ENCODE measurements at places on chromosomes 11 and 22.

DNA sequence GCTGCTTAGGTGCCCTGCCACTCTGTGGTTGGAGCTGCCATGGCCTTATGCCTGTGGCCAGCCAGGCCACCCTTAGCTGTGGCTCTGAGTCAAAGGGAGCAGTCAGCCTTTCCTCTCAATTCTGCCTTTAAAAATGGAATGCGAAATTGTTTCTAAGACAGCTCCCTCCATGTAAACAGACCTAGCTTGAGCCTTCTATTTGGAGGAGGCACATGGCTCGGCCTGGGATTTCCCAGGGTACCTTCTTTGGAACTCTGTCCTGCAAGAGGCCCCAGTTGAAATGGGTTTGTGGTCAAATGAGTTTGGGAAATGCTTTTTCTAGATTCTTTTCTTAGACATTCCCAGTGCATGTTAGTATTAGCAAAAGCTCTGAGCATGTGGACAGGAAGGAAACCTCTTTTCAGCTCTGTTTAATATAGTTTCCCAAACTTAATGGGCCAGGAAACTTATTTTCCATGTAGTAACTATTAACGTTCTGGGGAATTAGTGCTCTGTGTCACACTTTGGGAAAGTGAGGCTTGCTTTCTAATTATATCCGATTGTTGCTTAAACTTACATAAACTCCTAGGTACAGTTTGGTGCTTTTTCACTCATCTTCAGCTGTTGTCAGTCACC is 7.8 kb downstream of the PHOX2A start:
- DNase-seq, result no peak

DNA sequence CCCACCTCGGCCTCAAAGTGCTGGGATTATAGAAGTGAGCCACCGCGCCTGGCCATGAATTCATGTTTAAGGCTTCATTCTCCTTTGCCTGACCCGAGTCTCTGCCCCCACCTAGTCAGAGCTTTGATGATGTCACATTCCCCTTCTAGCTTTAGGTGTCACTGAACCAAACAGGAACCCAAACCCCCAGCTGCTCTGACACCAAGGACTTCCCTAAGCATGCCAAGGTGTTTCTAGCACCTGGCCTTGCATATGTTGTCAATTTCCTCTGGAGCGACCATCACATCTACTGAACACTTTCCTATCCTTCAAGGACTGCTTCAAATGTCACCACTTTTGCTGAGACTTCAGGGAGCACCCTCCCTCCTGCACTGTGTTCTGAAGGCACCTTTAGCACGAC is 2.3 kb downstream of the F2 start:
- DNase-seq, result no peak

DNA sequence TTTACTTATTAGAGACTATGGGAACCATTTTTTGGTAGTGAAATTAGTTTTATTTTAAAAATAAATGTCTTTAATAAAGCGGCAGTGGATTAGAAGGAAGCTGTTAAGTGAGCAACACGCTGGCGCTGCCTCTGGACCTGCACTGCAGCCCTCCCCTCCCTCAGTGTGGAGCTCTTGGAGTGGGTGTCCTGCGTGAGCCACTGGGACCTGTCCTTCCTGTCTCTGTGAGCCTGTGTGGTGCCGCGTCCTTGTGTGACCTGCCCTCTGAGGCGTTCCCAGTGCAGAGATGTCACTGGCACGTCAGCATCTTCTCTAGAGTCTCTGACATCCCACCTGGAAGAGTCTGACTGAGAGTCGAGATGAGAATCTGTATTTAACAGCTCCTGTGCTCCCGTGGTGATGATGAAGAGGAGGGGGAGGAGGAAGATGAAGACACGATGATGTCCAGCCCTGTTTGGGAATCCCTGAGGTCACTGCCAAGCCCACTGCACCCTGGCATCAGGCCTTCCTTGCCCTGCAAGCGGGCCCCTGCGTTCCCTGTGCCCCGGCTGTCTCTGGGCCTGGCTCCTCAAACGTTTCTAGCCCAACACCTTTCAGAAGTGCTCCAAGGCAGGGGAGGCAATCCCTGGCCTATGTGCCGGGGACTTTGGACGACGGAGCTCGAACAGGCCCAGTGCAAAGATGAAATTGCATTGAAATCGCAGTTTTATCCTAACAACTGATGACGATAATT is 271.8 kb downstream of the TBC1D22A start:
- DNase-seq, result no peak

- DNase-seq, result no peak
Observed at GRCh38 chr11:106594751-106595351, 423.4 kb downstream of the GUCY1A2 start.

DNA sequence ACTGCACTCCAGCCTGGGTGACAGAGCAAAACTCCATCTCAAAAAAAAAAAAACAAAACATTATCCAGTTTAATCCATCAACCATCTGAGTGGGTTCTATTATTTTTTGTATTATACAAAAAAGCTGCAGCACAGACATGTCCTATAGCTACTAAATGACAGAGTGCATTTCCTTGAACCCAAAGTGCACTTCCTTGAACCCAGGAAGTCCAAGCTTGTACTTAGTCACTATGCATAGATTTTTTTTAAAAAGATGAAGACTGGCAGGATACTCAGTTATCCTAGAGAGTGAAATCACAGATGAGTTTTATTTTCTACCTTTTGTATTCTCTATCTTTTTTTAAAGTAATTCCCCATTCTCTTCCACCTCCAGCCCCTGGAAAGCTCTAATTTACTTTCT is 8.0 kb upstream of the RRAS2 start:
- DNase-seq, result no peak

DNA sequence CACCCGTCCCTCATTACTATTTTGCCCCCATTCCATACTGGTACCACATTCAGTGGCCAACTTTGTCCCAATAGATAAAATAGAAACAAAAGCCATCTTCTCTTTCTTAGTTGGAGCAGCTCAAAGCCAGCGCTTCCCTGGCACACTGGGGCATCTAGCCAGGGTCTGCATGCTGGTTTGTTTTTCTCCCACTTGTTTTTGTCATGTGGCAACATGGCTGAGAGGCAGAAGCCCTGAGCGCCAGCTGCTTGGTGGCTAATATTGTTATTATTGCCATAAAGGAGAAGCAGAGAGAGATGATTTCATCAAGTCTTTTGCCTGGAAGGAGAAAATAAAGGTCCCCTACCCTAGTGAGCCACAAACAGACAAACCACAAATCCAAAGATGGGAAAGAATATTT is 48.4 kb upstream of the CRTAM start:
- DNase-seq, result no peak

GRCh38 chr22:33274214-33275072 is 216.3 kb upstream of the SYN3 start:
- no peak for DNase-seq

GRCh38 chr22:40235308-40235707 is 57.6 kb downstream of the TNRC6B start:
- no peak for DNase-seq

DNA sequence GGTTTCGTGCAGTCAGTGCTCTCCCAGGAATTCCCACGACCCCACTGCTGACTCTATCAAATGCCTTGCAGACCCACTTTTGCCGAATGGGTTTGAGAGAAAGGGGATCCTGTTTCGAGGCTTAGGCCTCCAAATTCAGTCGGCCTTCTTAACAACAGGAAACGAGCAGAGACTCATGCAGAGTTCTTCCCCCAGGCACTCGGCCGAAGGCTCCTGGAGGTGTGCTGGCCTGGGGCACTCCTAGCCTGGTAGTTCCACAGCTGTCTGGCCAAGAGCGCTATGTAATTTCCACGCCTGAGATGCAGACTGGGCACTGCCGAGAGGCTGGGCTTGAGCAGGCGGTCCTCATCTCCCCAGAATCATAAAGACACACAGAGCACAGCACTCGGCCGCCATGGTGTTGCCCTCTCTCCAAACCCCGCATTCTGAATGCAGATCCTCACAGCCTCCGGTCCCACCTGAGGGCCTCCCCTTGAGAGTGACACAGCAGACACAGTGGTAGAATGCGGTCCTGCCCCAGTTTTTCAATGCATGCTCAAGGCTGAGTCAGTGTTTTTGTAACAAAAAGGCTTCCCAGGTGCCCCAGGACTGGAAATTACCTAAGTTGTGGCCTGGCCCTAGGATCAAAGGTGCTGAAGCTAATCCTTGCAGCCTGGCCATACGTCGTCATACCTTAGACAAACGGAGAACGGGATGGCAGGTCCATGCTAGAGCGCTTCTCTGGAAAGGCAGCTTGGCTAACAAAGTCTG is 30.2 kb upstream of the BID start:
- DNase-seq, result no peak

- DNase-seq, result no peak
Observed at GRCh38 chr22:35952576-35952975, 76.0 kb downstream of the RBFOX2 start.

DNA sequence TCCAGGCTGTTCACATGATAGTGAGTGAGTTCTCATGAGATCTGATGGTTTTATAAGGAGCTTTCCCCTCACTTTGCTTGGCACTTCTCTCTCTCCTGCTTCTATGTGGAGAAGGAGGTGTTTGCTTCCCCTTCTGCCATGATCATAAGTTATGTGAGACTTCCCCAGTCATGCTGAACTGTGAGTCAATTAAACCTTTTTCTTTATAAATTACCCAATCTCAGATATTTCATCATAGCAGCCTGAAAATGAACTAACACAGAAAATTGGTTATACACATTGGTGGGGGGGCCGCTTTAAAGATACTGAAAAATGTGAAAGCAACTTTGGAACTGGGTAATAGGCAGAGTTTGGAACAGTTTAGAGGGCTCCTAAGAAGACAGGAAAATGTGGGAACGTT is 741.1 kb upstream of the LUZP2 start:
- no peak for DNase-seq

GRCh38 chr11:14029440-14029839 is 66.9 kb downstream of the SPON1 start:
- no peak for DNase-seq

GRCh38 chr11:45022294-45023064 is 71.8 kb upstream of the TP53I11 start:
- DNase-seq, result no peak

- DNase-seq, result no peak
Observed at GRCh38 chr11:107265591-107266121, 192.0 kb downstream of the CWF19L2 start.

DNA sequence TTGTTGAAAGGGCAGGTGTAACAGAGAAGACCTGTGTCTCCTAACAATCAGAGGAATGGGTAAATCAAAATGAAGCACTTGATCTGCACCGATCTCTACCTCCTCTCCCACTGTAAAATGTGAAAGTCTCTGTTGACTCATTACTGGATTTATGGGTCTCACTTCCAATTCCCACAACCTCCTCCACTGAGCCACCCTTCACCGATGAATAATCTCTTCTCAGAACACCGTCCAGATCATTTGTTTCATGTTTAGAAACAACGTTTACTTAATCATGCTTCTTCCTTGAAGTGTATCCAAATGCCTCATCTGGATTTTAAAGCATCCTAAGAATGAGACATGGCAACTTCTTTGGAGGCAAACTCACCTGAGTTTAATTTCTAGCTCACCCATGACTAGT is 643.6 kb downstream of the ETS1 start:
- DNase-seq, result no peak

DNA sequence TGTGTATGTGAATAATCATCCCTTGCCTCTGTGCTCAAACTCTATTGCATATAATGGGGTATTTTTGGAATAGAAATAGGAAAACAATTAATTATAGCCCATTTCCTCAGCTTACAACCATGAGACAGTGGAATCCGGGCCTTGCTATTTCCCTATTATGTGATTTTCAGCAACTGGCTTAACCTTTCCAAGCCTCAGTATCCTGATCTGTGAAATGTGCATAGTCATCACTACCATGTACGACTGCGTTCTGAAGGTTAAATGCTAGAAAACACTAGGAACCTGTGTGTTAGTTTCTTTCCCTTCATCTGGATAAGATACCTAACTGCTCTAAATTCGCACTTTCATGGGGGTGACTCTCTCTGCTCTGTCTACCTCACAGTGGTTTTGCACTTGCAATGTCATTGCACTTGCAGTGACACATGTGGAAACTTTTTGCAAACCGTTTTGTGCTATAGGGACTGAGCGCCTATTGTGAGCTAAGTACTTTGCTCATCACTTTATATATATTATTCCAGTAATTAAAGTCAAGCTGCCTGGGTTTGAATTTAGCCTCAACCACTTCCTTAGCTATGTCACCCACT is 48.3 kb downstream of the IRAG1 start:
- DNase-seq, result no peak

DNA sequence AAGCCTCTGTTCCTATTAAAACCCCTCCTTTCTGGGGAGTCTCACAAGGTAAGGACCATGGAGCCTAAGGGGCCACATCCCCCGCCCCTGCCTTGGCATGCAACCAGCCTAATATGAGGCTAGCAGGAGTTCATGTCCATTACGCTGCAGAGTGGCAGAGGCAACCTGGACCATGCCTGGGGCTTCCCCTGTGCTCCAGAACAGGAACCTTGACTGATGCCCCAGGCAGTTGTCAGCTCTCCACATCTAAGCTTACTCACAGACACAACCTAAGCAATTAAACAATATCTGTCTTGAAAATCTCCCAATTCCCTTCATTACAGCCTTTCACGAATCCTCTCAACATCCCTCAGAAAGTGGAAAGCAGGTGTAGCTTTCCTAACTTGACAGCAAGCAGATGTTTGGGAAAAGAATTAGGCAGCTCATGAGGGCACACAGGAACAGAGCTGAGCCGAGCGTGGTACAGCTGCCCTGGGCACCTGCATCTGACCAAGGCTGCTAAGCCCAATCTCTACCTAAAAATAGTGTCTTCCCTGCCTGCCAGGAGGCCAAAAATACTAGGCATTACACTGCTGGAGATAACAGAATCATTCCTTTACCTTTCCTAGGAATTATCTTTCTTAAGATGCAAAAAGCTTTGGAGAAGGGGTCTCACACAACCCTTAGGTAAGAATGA is 20.8 kb downstream of the C11orf71 start:
- no peak for DNase-seq

- DNase-seq, result no peak
Observed at GRCh38 chr11:60349990-60350389, 22.9 kb downstream of the MS4A6E start.
